ENCODE measurements at places on chromosomes 13 and 19. TPM values are rescaled to one million over a fixed set of nuclear protein-coding genes. Genes with fewer than 3 reads are reported as not detected.

- DNase-seq = no peak
Measured at GRCh38 chr13:106032441-106032840, 503.0 kb downstream of the EFNB2 start.

DNA sequence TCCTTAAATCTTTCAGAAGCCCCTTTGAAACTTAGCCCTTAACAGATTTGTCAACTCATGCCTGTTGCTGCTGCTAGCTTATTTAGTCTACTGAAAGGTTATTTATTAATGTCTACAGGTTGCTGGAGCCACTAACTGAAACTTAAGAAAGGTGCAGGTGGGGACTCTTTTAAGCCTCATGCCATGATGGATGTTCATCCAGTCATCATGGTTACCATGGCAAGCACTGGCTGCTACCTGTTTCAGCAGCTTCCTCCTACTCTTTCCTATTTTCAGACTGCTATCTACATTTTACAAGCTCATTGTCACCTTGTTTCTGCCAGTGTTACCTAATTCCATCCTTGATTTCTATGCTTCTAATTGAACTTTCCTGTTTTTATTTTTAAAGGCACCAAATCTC, 27.1 kb downstream of the DGKH start:
- no peak for DNase-seq

DNA sequence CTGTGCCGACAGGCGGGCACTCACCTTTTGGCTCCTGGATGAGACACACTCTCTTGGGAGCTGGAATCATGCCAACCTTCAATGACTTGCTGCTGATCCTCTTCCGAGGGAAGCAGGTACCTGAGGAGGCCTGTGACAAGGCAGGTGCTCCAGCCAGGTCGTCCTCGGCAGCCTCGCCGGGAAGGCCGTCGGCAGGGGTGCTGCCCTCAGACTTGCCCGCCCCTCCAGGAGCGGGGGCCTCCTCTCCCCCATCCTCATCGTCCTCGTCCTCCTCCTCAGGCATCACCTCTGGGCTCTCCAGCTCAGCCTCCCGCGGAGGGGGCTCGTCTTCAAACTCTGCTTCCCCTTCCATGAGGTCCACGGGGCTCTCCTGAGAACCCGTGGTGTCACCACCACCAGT, 29.2 kb downstream of the SUGP2 start:
- DNase-seq = no peak

GRCh38 chr19:47376589-47377144, 27.6 kb downstream of the DHX34 start:
- no peak for DNase-seq

GRCh38 chr19:16376241-16376640, 51.6 kb downstream of the KLF2 start:
- DNase-seq = no peak

DNA sequence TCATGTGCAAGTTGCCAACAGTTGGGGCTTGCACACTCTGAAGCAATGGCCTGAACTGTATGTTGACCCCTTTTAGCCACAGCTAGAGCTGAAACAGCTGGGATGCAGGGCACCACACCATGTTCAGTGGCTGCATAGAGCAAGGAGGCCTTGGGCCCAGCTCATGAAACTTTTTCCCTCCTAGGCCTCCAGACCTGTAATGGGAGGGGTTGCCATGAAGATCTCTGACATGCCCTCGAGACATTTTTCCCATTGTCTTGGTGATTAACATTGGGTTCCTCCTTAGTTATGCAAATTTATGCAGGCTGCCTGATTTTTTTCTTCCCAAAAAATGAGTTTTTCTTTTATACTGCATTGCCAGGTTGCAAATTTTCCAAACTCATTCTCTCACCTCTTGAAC, 165.1 kb upstream of the PRR20A start:
- no peak for DNase-seq

Gene CD37
- polyA plus RNA-seq = 21.5 TPM

Gene NANOS3
- polyA plus RNA-seq = not detected

Gene FAM83E
- polyA plus RNA-seq = not detected

Gene TARM1
- not detected for polyA plus RNA-seq

DNA sequence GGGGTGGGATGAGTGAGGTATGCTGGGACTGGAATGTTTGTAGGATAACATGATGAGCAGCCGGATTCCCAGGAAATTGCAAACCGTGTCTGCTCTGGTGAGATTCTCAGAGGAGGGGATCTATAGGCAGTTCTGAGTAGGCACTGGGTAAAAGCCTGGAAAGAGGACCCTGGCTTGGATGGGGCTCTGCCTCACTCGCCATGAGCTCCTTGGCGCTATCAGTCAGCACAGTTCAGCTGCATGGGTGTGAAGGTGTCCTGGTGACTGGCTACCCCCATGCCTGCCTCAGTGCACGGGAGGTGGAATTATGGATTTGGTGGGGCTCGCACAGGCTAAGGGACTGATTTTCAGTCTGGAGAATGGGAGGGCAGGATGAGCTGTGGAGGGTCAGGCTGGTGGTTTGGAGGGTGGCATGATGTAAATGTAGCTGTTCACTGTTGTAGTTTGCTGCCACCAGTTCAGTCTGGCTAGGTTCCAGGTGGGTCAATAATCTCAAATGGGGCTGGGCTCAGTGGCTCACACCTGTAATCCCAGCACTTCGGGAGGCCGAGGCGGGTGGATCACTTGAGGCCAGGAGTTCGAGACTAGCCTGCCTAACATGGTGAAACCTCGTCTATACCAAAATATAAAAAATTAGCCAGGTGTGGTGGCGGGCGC, 9.2 kb upstream of the ZNF627 start:
- DNase-seq = no peak

- no peak for DNase-seq
Measured at GRCh38 chr13:100131863-100132574, 43.1 kb downstream of the PCCA start.

Gene ATP8A2
- polyA plus RNA-seq = 0.40 TPM

DNA sequence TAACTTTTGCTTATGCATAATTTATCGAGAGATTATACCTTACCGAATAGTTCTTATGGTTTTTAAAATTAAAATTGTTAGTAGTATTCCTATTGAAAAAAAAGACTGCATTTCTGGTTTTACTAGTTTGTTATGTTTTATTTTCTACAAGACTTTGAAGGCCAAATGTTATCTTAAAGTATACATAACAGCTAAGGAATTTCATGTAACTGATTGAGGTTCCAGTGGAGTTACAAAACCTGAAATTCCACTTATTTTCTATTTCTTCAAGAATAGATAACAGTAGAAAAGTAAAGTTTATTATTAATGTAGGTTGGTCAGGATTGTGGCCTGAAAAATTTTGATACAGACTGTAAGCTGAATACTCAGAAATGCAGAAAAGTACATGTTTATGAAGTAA, 1216.0 kb upstream of the PCDH20 start:
- DNase-seq = no peak

- DNase-seq = no peak
Measured at GRCh38 chr13:42355092-42355485, 83.1 kb downstream of the AKAP11 start.

DNA sequence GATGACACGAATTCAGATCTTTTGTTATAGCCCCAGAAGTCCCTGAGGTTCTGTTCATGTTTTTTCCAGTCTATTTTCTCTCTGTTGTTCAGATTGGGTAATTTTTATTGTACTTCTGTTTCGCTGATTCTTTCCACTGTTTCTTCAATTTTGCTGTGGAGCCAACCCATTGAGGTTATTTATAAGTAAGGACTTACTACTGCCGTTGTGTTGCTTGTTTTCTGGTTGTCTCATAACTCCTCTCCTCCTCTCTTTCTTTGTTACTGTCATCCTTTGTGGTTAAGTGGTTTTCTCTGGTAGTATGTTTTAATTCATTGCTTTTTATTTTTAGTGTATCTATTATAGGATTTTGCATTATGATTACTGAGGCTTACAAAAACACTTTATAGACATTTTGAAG, 48.7 kb upstream of the GAS6 start:
- DNase-seq = no peak

- DNase-seq = no peak
Measured at GRCh38 chr13:110499621-110500281, 61.8 kb downstream of the RAB20 start.

Gene MAN2B1
- polyA plus RNA-seq = 23.5 TPM

DNA sequence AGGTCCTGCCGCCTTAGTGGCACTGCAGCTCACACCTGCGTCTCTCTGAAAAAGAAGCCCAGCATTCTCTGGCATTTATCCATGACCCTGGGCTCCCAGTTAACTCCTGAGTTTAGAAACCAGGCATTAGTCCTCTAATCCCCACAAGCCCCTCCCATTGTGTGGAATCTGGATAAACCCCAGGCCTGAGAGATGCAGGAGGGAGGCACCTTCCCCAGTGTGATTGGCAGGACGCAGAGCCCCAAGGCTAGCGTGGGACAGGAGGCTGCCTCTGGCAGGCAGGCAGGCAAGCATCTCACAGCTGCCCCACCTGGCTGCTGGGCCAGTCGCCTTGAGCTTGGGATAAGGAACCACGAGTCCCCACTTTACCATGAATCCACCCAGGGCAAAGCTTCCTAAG, 11.0 kb upstream of the SERPINE3 start:
- no peak for DNase-seq

Gene PHLDB3
- polyA plus RNA-seq = 1.4 TPM

Gene CASP14
- polyA plus RNA-seq = not detected

DNA sequence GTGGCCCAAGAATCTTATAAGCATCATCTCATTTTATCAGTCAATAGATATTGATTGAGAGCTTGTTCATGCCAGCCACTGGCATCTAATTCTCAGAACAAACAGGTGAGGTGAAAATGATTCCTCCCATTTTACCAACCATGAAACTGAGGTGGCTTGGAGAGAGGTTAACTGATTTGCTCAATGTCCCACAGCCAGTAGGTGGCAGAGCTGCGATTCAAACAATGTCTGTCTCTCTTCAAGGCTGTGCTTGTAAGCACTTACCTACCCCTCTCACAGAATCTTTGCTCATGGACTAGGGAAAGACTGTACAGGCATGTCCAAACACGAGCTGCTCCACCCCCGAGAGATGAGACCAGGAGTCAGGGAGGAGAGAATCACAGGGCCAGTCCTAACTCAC, 21.5 kb upstream of the GSX1 start:
- no peak for DNase-seq

GRCh38 chr19:44951179-44952159, 3.7 kb upstream of the CLPTM1 start:
- DNase-seq = peak; percentile 62

Gene LILRA6
- polyA plus RNA-seq = 1.7 TPM

DNA sequence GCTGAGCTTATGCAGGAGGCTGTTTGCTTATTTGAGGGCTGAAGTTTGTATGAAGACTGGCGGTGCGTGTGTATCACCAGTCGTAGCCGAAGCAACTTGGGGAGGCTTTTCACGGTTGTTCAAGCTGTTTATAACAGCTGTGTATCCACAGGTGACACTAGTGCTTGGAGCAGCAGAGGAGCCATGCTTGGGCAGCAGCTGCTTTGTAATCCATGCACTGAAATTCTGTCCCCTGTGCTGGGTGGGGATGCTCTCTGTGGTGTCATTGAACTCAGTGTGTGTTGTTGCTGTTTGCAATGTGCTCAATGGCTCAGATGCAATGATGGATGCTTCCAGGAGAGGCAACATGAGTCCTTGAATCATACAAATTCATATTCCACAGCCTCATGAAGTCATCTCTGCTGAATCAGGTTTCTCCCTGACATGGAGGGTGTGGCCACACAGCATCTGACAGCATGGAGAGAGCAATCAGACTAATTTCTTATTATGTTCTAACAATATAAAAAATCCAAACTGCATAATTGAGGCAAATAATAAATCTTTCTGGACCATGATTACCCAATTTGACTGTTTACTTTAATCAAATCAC, 18.8 kb upstream of the GTF3A start:
- DNase-seq = no peak

Gene NLRP5
- 2.7 TPM for polyA plus RNA-seq

- no peak for DNase-seq
Measured at GRCh38 chr13:79360095-79360494, 46.0 kb downstream of the RBM26 start.

DNA sequence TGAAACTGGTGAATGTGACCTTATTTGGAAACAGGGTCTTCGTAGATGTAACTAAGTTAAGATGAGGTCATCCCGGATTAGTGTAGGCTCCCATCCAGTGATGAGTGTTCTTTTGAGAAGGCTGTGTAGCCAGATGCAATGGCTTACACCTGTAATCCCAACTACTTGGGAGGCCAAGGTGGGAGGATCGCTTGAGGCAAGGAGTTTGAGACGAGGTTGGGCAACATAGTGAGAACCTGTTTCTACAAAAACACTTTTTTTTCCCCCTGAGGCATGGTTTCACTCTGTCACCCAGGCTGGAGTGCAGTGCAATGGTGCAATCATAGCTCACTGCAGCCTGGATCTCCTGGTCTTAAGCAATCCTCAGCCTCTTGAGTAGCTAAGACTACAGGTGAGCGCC, 36.4 kb downstream of the FBN3 start:
- DNase-seq = no peak
